Effector memory CD4-positive, alpha-beta T cell (primary cell): ENCODE measurements at places on chromosomes 3 and 15.

DNA sequence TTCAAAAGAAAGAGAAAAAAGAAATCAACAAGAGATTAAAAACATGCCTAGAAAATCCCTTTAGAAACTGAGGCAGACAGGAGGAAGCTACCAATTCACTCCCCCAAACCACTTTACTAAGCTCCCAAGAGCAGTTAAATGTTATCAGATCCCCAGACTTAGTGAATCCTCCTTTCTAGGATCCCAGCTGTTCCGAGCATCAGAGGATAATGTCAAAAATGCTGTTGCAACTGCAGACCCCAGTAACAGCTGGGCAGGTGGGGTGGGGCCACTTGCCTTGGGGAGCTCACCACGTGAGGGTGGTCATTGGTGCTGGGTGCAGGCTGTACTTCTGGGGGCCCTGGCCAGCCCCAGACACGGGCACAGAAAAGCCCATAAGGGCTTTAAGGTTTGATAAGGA, 9.1 kb downstream of the POMGNT2 start:
- no peak for DNase-seq

GRCh38 chr15:71548401-71548807, 261.9 kb upstream of the NR2E3 start:
- DNase-seq, result no peak

DNA sequence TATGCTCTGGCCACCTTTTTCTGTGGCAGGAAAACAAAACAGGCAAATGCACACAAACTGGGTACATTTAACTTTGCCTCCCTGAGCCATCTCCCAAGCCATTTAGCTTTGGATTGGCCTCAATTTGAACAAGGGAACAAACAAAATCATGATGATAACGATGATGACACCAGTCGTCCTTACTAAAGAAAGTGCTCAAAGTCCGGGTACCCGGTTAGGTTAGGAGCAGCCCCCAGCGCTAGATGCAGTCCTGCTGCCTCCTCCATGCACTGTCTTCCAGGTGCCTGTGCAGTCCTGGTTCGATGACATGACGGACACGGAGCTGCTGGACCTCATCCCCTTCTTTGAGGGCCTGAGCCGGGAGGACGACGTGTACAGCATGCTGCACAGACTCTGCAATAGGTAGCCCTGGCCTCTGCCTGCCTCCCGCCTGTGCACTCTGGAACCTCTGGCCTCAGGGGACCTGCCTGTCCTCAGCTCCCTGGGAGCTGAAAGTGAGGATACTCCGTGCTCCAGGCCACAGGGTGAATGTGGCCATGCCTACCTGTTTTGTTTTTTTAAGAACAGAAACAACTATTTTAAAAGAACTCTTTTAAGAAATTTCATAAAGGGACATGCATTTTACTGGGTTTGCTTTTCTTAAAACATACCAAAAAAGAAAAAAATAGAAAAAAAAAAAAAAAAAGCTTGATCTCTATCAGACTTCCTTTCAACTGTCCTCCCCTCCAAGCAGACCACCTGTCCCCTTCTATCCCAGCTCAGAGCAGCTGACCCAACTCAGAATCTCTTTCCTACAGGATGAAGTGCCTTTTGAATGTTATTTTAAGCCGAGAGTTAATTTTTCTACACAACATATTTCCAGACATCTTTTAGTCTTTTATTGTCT, 9.9 kb upstream of the VILL start:
- no peak for DNase-seq

GRCh38 chr3:47888986-47889757, 86.2 kb downstream of the DHX30 start:
- DNase-seq, result no peak

GRCh38 chr15:35061825-35062737, 23.0 kb downstream of the NANOGP8 start:
- DNase-seq, result no peak

DNA sequence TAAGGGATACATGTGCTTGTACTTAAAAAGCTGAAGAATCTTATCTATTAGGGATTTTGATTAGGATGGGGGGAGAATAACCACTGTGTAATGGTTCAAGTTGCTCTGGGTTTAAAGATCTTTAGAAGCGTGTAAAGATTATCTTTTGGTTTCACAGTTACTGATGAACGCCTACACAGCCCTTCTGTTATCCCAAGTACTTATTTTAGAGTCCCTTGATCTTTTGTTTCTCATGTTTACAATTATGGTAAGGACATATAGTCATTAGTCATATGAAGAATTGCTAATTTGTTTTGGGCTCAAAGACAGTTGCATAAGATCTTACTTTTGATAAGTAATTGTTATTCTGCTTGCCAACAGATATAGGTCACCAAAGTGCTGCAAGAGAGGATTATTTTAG, 160.1 kb downstream of the PLCL2 start:
- no peak for DNase-seq

DNA sequence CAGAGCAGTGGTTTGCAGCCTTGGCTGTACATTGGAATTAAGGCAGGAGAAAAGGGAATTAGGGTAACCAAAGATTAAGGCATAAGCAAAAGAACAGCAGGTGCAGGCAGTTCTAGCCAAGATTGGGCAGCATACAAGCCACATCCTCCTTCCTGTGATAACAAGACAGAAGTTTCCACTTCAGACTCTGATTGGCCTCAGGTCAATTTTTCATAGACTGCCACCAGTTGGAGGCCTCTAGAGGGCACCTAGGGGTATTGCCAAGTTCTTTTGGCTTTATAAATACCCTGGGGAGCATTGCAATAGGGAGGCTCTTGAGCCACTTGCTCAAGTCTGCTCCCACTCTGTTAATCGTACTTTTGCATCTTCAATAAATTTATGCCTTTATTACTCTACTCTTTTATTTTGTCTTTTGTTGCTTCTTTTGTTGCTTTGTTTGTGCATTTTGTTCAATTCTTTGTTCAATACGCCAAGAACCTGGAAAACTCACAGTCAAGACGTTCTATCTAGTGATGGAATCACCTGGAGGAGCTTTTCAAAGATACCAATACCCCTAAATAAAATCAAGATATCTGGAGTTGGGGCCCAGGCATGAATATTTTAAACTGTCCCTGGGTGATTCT, 32.2 kb upstream of the FMN1 start:
- peak; percentile 34 for DNase-seq

- DNase-seq, result no peak
These were observed 20.7 kb upstream of the SLC28A1 start for GRCh38 chr15:84863565-84864443.

- no peak for DNase-seq
These were observed 254.5 kb upstream of the RORA start for GRCh38 chr15:61483599-61483998.

GRCh38 chr3:178140531-178141304, 395.5 kb upstream of the KCNMB2 start:
- DNase-seq, result no peak

- no peak for DNase-seq
These were observed 37.7 kb downstream of the GPD1L start for GRCh38 chr3:32143849-32144757.

- no peak for DNase-seq
These were observed 307.3 kb upstream of the SATB1 start for GRCh38 chr3:18732474-18732873.

- DNase-seq, result no peak
These were observed 50.6 kb upstream of the C3orf80 start for GRCh38 chr3:160174621-160175020.

DNA sequence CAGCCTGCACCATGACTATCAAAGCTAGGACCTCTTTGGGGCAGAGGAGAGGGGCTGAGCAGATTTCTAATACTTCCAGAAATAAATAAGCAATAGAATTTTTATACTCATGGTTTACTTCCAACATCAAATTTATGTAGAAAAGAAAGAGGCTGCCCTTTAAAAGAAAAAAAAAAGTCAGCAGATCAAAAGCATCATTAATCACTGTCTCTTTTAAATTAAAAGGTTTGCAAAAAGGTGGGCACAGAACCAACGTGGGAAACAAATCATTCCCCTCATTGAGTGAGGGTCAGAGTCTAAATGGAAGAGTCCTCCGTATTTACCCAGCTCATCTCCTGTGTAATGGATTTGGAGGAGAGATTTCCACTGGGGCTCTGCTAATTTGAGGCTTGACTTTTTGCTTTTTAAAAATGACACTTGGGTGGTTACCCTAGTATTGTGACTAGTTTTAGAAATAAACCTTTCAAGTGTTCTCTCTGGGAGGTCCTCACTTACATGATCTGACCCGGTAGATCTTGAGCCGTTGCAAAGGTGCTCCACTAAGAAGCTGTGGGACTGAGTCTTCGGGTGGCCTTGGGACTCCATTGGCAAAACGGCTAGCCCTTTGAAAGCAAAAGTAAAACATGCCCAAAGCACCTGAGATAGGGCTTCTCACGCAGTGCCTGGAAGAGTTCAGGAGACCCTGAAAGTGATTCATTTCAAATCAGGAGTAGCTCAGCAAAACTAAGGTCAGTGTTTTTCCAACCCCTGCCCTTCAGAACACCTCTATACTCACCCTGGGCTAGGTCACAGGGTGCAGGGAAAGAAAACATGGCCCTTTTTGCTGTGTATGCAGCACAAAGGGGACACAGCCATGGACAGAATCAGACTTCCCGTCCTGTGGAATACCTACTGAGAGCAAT, 320.9 kb downstream of the FOXP1 start:
- no peak for DNase-seq

- DNase-seq, result no peak
These were observed 9.4 kb upstream of the PCSK6 start for GRCh38 chr15:101498717-101499480.
